ENCODE measurements at places on chromosomes 7 and 10. TPM values are rescaled to one million over a fixed set of nuclear protein-coding genes. Genes with fewer than 3 reads are reported as not detected.

HKDC1 gene
- total RNA-seq = 1.1 TPM

GPR15LG gene
- 0.41 TPM for total RNA-seq

FAM25C gene
- total RNA-seq = not detected

GRCh38 chr10:121112579-121113384, 261.6 kb downstream of the WDR11 start:
- no peak for DNase-seq

- no peak for DNase-seq
These were observed 83.2 kb downstream of the HECTD2 start for GRCh38 chr10:91493313-91493712.

ABLIM1 gene
- 274 TPM for total RNA-seq

GRCh38 chr7:102066476-102066875, 220.2 kb upstream of the SH2B2 start:
- DNase-seq = no peak

DLG5 gene
- 85.6 TPM for total RNA-seq

Data from Panc1 (cell line).